ENCODE measurements at places on chromosomes 12 and 14.

DNA sequence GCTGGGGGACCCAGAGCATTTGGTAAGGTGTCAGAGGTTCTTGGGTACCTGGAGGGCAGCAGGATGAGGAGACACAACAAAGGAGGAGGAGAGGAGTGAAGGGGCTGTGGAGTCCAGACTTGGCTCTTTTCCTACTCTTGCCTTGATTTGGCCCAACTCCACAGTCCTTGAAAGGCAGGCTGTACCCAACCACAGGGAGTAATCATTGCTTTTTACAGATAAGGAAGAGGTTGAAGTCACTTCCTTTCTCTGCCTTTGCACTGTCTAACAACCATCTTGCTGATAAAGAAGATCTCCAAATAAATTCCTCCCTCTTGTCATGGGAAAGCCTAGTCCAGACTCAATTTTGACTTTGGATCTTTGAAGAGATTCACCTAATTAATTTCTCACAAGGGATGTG lies 226.8 kb upstream of the HMGA2 start:
- no peak for DNase-seq

DNA sequence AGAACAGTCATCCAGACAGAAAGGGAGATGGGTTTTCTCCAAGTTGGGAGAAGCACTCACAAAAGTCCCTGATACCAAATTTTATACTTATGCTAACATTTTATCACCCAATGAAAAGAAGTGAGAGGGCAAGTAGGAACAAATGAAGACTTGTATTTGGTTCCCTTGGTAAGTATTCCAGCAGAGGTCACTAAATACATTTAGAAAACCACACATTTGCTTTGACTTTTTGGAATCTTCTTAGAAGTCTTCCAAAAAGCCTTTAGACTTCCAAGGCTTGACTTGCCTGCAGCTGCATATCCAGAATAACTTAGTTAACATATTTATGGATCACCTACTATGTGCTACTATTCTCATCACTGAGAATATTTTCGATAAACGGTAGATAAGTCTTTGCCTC lies 3.1 kb upstream of the GYS2 start:
- no peak for DNase-seq

GRCh38 chr12:50069539-50069938 lies 12.1 kb downstream of the ASIC1 start:
- no peak for DNase-seq

- DNase-seq: no peak
Measured at GRCh38 chr14:74267588-74267987, 28.3 kb downstream of the VSX2 start.

GRCh38 chr12:32604565-32604964 lies 74.5 kb upstream of the DNM1L start:
- DNase-seq: no peak

Measured in activated CD4-positive, alpha-beta T cell treated with anti-CD3 and anti-CD28 coated beads for 48 hours (primary cell).